ENCODE measurements at places on chromosomes 6 and 20.

DNA sequence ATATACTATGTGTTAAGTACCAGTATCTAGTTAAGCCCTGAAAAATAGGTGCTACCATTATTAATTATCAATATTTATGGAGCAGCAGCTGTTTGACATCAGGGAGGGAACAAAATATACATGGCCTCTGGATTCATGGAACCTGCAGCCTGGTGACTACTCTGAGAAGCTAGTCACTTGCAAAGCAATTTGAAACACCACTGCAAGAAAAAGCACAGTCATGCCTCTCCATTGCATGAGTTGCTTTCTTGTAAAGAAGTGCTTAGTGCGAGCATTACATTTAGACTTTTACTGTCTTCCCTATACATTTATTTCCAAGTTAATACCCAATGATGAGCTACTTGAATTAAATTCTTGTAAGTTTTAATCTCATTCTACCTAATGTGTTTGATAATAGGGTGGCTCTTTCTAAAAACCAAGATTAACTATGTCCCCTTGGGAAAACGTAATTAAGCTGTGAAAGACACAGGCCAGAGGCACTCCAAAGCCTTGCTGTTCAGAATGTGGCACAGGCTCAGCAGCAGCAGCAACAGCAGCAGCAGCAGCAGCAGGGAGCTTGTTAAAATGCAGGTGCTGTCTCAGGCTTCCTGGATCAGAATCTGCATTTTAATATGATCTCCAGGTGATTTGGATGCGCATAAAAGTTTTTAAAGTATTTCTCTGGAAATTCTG, 83.6 kb downstream of the PFDN4 start:
- no peak for DNase-seq

DNA sequence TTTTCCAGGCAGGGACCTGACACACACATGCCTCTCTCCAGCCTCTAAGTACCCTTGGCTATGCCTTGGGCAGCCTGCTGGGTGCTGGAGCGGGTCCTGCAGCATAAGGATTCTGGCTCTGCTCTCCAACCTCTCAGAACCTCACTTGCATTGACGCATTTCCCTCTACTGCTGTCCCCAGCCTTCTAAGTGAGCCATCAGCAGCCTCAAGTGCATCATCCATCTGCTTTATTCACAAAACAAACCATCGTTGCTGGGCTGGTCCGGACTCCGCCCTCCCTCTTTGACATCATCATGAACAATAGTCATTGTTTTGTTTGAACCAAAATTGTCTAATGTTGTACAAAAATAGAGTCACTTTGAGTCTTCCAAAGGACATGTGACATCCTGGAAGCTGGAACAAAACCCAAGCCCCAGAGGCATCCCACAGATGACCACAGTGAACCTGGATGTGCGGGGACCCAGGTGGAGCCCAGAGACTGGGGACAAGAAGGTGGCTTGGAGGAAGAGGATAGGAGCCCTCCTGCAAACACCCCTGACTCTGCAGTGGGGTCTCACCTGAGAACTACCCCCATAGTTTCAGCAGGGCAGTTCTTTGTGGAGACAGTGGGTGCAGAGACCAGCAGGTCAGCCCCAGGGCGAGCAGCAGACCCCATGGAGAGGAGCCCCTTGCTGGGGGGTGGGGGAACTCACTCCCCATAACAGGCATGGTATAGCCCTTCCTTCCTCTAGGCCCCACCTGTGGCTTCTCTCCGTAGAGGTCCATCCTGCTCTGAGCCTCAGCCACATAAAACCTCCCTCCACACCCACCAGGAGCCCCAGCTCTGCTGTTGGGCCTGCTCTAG, 230.1 kb downstream of the SYNDIG1 start:
- DNase-seq, result no peak

GRCh38 chr20:61503106-61503505, 251.0 kb downstream of the CDH4 start:
- no peak for DNase-seq

DNA sequence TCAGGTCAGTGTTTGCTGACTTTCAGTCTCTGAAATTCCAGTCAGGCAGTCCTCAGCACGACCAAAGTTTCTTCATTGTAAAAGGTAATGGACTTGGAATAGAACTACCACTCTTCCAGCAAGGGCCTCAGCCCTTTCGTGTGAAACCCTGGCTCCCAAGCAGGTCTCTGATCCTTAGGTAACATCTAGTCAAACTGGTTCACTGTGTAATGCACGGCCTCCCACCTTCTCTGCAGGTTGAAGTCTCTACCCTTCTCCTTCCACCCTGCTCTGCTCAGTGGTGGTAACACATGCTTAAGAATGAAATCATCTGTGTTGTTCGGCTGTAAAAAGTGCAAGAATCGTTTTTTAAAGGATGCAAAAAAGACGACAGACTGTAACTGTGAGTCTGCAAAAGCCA, 287.2 kb upstream of the POU3F2 start:
- DNase-seq, result no peak

DNA sequence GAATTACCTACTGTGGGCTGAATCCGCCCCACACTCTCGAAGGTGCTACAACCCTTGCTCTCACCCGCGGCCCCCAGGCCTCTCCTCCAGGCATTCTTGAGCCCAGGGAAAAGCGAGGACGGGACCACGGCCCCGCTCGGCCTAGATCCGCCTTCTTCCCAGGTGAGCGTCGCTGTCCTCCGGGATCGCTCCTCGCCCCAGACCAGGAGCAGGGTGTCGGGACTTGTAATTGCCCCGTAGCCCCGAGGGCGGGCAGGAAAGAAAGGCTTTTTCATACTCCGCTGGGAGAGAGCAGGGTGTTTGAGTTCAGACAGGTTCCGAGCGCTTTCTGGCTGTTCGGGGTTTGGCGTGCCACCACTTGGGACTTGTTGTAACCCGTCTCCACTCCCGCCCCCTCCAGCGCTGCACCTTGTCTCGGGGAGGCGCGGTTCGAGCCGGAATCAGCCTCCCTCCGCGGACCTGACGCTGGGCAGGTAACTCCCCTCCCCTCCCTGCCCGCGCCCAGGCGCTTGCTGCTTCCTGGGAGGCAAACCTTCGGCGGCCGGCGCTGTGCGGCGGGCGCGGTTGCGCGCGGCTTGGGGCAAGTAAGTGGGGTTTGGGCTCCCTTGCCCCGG, at the start of gene FAM83B:
Gene FAM83B, plus strand, starts transcription at position 529 of the 614 bp plus-strand sequence. CDS start 23,476 bp downstream, outside the sequence.
- DNase-seq, result no peak

DNA sequence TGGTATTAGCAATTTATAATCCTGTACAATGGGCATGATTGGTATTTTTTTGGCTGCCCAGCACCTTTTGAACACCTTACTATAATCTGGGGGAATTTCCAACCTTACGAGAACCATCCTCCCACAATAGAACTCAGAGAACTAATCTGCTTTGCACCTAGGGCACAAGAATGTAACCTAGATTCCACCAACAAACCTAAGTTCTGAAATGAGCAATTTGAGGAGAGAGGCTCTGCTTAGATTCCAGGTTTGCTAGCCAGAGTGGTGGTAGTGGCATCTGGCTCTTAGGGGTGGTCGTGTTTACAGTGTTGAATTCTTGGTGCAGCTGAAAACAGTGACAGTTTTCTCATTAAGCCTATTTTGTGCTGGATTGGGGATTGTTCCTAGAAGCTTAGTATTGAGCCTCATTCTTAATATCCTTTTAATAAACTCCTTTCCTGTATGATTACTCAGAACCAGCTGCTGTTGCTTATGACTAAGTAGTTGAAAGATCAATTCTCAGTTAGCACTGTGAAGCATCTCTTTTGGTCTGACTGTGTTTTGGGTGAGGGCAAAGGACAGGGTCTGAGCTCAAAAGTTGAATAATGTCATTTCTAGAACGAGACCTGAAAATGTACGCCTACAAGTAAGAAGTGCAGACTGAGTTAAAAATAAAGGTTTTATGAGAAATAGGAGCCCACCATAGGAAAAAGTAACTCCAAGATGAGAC, 385.6 kb downstream of the CDKAL1 start:
- DNase-seq, result no peak

DNA sequence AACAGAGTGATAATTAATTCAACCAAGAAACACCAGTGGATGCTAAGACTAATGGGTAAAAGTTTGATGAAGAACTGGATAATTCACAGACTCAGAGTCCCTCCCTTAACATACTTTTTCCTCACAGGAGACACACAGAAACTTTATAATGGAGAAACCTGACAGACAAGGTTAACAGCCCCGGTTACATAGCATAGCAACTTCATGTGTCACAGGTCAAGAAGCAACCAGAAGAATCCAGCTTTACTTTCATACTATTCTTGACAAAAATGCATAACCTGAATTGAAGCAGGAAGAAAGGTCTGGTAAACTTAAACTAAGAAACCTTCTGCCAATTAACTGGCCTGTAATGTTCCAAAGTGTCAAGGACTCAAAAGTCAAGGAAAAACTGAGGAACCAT, 375.9 kb downstream of the RNF144B start:
- no peak for DNase-seq

DNA sequence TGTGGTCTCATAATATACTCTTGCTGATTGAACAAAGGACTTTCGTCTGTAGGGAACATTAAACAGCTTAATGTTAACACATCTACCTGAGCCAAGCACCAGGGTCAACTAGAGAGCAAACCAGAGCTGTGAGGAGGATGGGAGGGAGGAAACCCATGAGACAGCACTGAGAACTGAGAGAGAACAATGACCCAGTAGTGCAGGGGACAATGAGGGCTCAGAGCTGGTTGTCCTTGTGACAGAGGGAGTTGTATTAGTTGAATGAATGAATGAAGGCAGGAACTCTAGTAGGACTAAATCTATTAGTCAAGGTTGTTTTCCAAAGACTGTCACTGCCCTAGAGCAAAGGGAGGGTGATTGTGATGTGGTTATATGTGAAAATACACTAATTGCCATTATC, 28.2 kb upstream of the GSTA4 start:
- DNase-seq, result no peak
